Right ventricle myocardium inferior (tissue), 1 donor: ENCODE measurements at places on chromosomes 7 and 10. TPM values are rescaled to one million over a fixed set of nuclear protein-coding genes. Genes with fewer than 3 reads are reported as not detected.

C10orf67 gene
- 0.51 TPM for total RNA-seq

MSMB gene
- not detected for total RNA-seq

DOCK4 gene
- total RNA-seq, result 16.8 TPM

CALHM1 gene
- total RNA-seq, result not detected

GPR37 gene
- total RNA-seq, result not detected

TECPR1 gene
- total RNA-seq, result 20.9 TPM

KIAA1549 gene
- 1.8 TPM for total RNA-seq

- no peak for DNase-seq
Observed at GRCh38 chr10:42979181-42979580, 97.7 kb upstream of the RET start.

- peak; percentile 35 for DNase-seq
Observed at GRCh38 chr7:30994206-30995100, 30.7 kb downstream of the GHRHR start.

- no peak for DNase-seq
Observed at GRCh38 chr7:36227223-36227622, 74.2 kb downstream of the EEPD1 start.

- no peak for DNase-seq
Observed at GRCh38 chr7:108460964-108461363, 4.7 kb upstream of the NRCAM start.

DNA sequence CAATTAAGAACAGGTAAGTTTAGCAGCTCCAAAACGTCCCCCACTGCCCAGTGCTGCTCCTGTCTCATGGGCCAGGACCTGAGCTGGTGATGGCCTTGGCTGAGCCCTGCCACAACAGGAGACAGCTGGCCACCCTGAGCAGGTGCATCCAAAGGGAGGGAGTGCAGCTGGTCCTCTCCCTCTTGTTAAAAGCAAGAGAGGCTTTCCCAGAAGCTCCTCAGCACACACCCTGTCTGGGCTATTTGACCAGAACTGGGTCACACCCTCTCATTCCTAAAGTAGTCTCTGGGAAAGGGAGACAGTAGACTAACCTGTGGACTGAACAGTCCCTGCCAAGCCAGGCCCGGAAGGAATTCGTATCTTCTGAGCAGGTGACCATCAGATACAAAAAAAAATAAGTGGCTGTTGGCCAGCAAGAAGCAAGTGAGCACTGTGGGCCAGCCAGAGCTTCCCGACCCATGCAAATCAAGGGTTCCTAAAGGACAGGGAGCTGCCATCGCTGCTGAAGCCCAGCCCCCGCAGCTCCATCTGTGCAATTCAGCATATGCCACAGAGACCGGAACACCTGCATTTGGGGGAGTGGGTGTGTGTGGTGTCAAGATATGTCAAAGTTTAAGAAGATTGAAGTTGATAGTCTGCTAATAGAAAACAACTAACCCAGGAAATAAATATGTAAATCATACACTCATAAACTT is 2.1 kb upstream of the TMEM72 start:
- no peak for DNase-seq

DNA sequence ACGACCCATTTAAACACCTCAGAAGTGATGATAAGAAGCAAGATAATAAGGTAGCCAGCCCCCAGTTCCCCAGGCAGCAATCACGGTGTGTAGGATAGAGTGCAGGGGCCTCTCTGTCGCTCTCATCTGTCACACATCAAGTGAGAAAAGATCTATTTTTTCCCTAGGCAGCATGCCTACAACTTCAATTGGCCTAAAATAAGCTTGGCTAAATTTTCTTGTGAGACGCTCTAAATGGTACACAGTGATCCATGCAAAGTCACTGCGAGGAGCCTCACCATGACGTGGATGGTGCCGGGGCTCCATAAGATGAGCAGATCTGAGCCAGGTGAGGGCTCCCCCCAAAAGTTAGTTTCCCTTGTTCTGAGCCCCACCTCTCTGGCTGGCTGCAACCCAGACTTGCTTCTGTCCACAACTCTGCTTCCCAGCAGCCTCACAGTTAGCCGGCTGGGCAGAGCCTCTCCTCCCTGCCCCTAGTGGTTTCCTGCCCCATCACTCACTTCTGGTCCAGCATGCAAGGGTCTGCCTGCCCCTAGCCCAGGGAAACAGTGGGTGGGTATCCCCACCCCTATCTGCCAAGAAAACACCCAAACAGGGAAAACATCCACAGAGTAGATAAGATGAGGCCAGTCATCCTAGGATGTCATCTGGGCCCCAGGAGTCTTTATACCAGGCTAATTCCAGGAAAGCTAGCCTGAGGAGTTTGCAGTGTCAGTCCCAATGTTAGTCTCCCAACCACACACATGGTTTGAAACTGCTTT is 342.1 kb downstream of the GRID1 start:
- no peak for DNase-seq

- no peak for DNase-seq
Observed at GRCh38 chr10:43237128-43237527, 29.7 kb downstream of the RASGEF1A start.

DNA sequence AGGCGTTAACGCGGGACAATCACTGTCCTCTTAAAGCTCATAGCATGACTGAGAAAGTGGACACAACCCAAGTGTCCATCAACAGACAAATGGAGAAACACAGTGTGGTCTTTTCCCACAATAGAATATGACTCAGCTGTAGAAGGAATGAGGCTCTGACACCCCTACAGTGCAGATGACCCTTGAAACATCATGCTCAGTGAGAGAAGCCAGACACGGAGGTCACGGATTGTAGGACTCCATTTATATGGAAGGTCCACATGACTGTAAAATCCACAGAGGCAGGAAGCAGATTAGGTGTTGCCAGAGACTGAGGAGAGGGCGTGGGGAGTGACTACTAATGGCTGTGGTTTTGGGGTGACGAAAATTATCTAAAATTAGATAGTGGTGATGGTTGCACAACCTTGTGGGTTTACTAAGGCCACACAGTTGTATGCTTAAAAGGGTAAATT is 6.1 kb upstream of the NCAPG2 start:
- DNase-seq, result no peak

DNA sequence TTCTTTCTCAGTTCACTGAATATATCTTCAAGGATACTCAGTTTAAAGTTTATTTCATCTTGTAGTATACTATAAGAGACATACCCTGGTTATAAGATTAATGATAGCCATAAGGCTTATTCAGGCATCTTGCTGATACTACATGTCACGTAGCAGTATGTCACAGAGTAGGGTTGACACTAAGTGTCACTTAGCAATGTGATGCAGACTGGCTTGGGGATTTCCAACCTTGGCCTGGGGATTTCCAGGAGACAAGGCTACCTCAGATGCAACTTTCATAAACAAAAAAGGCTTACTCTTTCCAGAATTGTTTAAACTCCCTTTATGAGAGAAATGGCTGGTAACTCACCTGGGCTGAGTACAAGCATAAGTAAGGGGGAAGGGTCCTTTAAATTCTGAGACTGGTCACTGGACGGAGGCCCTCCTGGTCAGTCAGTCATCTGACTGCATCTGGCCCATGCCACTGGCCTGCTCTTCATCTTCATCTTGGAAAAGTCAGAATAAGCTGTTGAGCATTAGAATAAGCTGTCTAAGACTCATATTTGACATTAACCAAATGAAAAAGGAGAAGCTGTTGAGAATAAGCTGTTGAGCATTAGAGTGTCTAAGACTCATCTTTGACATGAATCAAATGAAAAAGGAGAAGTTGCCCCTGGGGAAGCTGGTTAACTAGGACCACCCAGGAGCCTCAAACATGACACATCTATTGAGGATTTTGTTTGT is 9.5 kb downstream of the SLC13A1 start:
- no peak for DNase-seq

DNA sequence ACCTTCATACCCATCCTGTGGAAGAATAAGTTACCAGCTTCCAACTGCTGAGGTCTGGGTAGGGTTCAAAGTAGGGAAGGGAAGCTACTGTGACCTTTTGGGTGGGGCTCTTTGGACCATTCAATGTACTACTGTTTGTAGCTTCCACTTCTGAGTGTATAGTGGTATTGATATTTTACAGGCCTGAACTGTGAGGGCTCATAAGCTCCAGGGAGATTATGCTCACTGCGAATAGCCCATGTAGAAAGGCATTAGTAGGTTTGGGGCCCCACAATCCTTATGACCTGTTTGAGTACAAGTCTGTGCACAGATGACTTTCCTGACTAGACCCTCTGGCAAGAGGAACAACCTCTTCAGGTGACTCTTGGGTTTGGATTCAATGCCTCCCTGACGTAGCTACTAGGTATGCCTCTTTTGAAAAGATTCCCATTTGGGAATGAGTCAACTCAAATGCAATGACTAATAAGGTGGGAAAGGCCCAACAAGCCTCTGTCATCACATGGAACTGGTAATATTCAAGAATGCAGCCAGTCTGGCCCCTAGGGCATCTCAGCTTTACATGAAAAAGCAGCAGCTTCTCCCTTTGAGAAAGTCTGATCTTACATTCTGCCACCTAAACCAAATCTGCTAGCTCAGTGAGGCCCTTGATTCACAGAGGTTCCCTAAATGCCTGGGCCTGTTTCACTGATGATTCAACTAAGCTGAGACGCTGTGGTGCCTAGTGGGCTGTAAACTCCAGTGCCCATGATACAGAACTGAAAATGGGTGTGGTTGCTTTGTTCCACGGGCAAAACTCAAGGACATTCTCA is 79.8 kb downstream of the ABI1 start:
- DNase-seq, result no peak

DNA sequence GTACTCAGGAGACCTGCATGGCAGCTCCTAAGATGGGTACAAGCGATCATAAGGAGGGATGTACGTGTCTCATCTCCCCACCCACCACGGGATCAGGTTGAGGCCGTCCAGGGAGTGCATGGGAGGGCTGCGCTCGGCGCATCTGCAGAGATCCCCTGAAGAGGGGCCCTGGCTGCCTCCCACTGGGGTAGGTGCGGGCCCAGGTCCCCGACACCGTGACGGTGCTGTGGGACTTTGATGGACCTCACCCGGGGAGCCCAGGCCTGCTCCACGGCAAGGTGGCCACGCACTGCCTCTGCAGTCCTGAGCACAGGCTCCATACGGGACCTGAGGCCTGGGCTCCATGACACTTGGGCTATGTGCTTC is 12.7 kb downstream of the GET4 start:
- peak; percentile 69 for DNase-seq

- DNase-seq, result no peak
Observed at GRCh38 chr10:112379635-112380296, 5.8 kb downstream of the ACSL5 start.

GRCh38 chr10:125148528-125148927 is 11.8 kb downstream of the CTBP2 start:
- DNase-seq, result no peak

GRCh38 chr7:148720472-148720871 is 21.8 kb downstream of the CUL1 start:
- DNase-seq, result no peak

- peak; percentile 63 for DNase-seq
Observed at GRCh38 chr10:30386801-30387588, 37.9 kb upstream of the MTPAP start.

DNA sequence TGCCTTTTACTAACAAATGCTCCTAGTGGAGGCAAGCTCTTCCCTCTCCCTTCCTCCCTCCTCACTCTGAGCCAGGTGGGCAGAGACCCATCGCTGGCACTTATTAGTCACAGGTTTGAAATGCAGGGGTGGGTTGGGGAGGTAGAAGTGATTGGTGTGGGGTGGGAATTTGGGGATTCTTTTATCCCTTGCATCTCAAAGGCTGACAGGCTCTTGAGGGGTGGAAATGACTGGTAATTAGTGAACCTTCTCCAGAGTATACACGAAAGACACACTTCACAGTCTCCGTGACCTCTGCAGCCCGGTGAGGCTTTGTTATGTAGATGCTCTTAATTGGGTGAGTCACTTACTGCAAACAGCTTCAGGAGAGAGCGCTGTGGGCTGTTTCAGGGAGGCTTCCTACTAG is 13.9 kb upstream of the LRMDA start:
- DNase-seq, result no peak

DNA sequence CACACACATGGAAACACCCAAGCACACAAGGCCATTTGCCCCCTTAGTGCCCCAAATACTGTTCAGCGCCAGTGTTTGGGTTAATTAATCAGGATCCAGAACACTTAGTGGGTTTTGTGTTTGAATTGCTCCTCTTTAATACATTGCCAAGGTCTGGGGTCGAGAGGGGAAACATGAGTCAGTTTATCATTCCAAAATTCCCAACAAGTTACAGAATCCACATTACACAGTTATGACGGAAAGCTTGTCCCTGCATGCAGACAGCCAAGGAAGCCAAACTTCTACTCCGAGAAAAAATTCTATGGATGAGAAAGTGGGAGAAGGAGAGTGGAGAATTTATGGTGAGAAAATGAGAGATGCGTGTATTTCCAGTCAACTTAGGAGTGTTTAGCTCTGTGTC is 189.0 kb downstream of the NPSR1 start:
- no peak for DNase-seq

DNA sequence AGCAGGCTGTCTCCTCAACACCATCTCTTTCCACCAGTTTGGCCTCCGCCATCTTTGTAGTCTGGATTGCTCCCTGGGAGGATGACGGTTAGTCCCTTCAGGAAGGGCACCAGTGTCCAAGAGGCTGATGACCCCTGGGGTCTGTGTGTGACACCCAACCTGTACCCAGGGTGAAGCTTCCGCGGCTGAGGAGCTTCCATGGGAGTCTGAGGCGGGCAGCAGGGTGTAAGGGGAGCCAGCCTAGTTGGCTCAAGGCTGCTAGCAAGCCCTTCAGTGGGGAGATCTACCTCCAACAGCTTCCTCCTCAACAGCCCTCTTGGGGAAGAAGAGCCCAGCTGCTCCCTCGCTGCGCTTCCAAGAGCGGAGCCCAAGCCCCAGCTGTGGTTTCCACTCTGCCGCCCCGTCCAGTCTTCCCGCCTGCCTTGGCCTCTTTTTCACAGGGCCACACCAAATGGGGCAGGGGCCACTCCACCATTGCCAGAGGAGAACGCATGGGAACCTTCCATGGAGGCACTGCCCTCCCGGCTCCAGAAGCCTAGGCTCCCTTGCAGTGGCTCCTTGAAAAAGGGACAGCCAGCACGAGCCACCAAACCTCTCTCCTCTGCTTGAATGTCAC is 57.4 kb downstream of the TMEM209 start:
- DNase-seq, result no peak

- no peak for DNase-seq
Observed at GRCh38 chr10:73359492-73359891, 828 bp upstream of the CFAP70 start.

- no peak for DNase-seq
Observed at GRCh38 chr7:16034353-16034752, 347.9 kb upstream of the MEOX2 start.

GRCh38 chr10:36042135-36042534 is 400.0 kb upstream of the FZD8 start:
- DNase-seq, result no peak

DNA sequence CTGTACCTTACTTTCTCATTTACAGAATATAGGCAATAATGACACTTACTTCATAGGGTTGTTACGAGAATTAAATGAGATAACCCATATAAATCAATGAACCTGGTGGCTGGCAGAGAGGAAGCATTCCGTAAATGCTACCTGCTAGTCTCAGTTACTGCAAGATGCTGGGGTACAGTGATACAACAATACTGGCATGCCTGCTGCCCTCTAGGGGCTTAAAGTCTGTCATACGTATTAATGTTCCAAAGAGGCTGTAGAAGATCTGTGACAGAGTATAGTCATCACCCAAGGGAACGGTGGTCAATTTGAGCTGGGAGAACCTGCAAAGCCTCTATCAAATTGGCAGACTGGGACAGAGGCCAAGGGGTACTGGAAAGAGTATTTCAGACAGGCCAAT is 421.5 kb downstream of the GPAM start:
- DNase-seq, result no peak
